Subcutaneous preadipocyte (primary cell): ENCODE measurements at places on chromosomes 6 and 20. TPM values are rescaled to one million over a fixed set of nuclear protein-coding genes. Genes with fewer than 3 reads are reported as not detected.

The CCM2L gene
- not detected in 2 replicates for total RNA-seq

The IL17F gene
- total RNA-seq = not detected in 2 replicates

The ENPP3 gene
- under 0.01 TPM in 1 of 2 replicates, not detected in the other for total RNA-seq

The KIAA1755 gene
- 0.37 and 0.39 TPM in 2 replicates for total RNA-seq

The HLA-DOA gene
- total RNA-seq = under 0.01 TPM in 1 of 2 replicates, not detected in the other

The OLIG3 gene
- not detected in 2 replicates for total RNA-seq

The HLA-DRB5 gene
- total RNA-seq = not detected in 2 replicates

The NELFCD gene
- 42.3 and 65.7 TPM in 2 replicates for total RNA-seq

The AVP gene
- not detected in 2 replicates for total RNA-seq

The NOTCH4 gene
- total RNA-seq = 0.59 and 0.73 TPM in 2 replicates
